Skeletal muscle cell (primary cell): ENCODE measurements at places on chromosomes 7 and 10.

GRCh38 chr7:96933067-96933645 is 72.2 kb upstream of the DLX6 start:
- DNase-seq = no peak

- peak; percentile 66 for DNase-seq
Observed at GRCh38 chr10:23314835-23315239, 29.8 kb downstream of the C10orf67 start.

- no peak for DNase-seq
Observed at GRCh38 chr7:18177815-18178660, 150.4 kb upstream of the PRPS1L1 start.

GRCh38 chr10:131222986-131223385 is 88.5 kb downstream of the TCERG1L start:
- DNase-seq = no peak

DNA sequence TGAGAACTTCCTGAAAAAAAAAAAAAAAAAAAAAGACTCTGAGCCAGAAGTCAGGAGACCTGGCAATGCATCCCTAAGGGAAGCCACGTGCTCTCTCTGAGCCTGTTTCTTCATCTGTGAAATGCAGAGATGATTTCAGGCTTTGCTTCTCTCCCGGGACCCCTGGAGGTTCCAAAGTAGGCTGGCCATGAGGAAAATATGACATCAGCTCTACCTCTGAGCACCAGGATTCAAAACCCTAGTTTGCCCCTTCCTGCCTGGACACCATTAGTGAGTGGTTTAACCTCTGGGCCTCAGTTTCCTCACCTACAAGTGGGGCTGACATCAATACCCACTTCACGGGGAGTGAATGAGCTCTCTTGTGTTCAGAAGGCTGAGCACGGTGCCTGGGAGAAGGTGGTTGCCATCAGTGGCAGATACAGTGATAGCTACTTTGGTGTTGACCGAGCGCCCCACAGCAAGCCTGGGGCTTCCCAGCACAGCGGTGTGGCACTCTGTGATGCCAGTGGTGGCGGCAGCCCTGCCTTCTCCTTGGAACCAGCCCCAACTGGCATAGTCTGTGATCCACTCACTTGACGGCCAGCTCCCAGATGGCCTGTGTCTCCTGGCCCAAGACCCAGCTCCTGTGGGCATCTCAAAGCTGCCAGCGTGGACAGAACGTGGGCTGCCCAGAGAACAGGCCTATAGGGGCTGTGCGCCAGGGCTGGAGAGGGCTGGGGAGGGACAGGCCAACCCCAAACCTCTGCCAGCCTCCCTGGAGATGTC is 153.1 kb upstream of the UNC5B start:
- DNase-seq = no peak

GRCh38 chr10:103638948-103639347 is 145.4 kb downstream of the NEURL1 start:
- no peak for DNase-seq

GRCh38 chr7:103115771-103116170 is 33.1 kb downstream of the NAPEPLD start:
- no peak for DNase-seq

GRCh38 chr10:93208717-93209464 is 135.2 kb downstream of the CYP26A1 start:
- no peak for DNase-seq

- no peak for DNase-seq
Observed at GRCh38 chr10:118259288-118259906, 82.7 kb downstream of the FAM204A start.

GRCh38 chr10:110967645-110968044 is 48.2 kb downstream of the SHOC2 start:
- no peak for DNase-seq

DNA sequence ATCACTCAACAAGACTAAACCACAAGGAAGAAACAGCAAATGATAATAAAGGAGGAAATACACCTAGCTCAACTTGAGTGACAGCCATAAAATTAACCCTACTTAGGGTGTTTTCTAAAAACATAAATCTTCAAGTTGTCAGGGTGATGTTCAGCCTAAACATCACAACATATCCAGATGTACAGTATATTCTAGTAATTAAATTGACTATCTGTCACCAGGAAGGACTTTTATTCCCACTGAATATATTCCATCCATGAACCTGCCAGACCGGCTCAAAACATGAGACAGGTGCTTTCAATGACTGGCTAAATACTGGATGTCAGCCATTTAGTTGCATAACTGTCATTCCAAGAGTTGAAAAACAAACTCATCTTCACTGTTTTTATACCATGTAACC is 298.1 kb upstream of the NEBL start:
- no peak for DNase-seq

DNA sequence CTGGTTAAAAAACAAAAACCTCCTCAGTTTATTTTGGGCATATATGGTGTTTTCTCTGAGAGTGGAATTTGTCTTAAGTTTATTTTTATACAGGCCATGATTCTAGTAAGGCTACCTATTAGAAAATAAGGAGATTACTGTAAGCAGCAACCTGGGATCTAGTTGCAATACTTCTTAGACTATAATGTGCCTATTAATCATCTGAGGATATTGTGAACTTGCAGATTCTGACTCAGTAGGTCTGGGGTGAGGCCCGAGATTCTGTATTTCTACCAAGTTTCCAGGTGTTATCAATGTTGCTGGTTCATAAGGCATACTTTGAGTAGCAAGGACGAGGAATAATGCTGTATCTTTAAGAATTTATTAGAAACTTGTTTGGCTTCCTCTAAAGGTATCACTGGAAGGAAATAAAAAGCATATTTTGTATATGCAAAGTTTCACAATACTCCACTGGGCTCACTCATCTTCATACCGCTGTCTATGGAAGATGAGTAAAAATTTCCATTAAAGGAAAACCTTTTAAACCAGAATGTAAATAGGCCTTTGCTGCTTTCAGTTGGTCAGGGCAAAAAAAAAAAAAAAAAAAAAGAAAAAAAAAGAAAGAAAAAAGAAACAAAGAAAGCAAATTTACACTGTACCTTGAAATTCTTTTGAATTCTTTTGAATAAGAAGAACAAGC is 105.8 kb downstream of the BMPER start:
- no peak for DNase-seq

DNA sequence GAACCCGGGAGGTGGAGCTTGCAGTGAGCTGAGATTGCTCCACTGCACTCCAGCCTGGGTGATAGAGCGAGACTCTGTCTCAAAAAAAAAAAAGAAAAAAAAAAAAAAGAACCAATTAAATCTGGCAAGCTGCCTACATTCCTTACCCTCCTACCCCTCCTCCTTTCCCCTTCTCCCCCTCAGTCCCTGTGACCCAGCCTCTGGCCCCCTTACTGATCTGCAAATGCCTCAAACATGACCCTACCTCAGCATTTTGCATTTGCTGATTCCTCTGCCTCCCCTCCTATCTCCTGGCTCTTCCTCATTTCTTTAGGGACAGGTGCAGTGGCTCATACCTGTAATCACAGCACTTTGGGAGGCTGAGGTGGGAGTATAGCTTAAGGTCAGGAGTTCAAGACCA is 19.3 kb downstream of the CDHR3 start:
- DNase-seq = no peak

DNA sequence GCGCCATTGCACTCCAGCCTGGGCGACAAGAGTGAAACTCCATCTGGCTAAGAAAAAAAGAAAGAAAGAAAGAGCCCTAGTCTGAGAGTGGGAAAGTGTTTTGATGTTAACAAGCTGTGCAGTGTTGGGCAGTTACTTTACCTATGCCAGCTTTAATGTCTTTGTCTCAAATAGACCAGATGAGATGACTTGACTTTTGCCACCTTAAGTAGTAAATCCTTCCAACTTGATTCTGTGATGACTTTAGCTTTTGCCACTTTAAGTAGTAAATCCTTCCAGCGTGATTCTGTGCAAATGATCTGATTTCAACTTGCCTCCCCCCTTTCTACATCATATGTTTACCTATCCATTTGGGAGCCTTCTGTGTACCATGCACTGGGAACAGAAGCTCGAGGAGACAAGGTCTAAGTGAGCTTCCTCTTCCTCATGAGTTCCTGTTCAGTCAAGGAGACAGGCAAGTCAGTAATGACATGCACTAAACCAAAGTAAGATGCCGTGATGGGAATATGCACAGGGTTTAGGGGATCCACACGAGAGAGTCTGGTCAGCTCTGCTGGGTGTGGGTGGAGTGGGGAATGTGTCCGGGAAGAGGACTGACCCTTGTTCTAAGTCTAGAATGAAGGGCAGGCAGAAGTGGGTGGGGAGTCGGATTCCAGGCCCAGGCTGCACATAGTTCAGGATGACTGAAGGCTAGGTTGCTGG is 17.2 kb downstream of the INPP5F start:
- DNase-seq = no peak

DNA sequence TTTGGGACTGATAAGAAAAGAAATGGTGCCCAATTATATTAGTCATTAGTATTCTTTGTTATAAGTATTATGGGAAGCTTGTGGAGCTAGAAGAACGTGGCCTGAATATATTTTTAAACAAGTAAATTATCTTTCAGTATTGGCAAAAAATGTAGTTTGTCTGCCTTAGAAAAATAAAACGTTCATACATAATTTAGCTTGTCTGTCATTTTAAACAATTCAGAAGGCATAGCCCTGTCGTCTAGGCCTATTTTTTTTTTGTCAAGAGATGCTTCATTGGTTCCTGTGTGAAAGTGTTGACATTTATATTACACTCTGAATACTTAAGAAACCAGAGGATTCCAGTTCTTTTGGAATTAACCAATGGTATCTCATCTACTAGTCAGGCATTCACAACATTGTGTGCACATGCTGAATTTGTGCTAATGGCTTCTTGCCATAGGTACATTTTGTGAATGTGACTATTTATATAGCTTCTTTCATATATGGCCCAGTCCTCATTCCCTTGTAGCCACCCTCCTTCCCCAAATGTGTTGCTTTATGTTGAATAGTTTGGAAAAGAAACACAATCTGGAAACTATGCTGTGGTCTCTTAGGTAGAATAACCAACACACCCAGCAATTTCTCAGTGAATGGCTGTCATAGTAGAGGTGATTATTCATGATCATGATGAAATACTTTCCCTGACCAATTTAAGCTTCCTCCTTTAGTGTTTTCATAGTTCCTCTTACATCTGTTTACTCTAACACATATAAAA is 435.8 kb downstream of the EXOC4 start:
- peak; percentile 55 for DNase-seq

DNA sequence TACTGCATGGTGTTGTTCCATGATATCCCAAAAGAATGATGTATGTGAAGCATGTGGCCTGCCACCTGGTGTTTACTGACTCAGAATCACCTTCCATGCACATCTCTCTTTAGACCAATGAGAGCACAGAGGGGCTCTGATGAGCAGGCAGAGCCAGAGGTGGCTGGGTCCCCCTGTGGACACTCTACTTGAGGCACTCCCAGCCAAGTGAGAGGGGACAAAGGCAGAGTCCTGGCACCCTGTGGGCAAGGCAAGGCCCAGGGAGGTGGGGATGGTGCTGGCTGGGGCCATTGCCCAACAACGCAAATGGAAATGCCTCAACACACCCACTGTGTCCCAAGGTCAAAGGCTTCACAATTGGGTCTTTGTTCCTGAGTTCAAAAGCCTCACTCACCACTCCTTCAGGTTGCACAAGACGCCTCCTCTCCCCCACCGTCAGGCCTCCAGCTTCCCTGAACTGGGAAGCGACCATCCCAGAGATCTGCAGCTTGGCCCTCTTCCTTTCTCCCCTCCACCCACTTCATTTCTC is 164.6 kb downstream of the NEURL1 start:
- DNase-seq = no peak

GRCh38 chr10:133379801-133380666 is 972 bp downstream of the PAOX start:
- no peak for DNase-seq

DNA sequence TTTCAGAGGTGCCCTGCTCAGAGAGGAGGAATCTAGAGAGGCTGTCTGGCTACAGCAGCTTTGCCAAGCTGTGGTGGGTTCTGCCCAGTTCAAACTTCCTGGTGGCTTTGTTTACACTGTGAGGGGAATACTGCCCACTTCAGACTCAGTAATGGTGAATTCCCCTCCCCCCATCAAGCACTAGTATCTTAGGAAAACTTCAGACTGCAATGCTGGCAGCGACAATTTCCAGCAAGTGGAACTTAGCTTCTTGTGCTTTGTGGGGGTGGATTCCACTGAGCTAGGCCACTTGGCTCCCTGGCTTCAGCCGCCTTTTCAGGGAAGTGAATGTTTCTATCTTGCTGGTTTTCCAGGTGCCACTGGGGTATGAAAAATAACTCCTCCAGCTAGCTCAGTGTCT is 42.8 kb downstream of the CYP2C8 start:
- no peak for DNase-seq

- peak; percentile 16 for DNase-seq
Observed at GRCh38 chr10:22230158-22230833, 12.5 kb upstream of the EBLN1 start.

DNA sequence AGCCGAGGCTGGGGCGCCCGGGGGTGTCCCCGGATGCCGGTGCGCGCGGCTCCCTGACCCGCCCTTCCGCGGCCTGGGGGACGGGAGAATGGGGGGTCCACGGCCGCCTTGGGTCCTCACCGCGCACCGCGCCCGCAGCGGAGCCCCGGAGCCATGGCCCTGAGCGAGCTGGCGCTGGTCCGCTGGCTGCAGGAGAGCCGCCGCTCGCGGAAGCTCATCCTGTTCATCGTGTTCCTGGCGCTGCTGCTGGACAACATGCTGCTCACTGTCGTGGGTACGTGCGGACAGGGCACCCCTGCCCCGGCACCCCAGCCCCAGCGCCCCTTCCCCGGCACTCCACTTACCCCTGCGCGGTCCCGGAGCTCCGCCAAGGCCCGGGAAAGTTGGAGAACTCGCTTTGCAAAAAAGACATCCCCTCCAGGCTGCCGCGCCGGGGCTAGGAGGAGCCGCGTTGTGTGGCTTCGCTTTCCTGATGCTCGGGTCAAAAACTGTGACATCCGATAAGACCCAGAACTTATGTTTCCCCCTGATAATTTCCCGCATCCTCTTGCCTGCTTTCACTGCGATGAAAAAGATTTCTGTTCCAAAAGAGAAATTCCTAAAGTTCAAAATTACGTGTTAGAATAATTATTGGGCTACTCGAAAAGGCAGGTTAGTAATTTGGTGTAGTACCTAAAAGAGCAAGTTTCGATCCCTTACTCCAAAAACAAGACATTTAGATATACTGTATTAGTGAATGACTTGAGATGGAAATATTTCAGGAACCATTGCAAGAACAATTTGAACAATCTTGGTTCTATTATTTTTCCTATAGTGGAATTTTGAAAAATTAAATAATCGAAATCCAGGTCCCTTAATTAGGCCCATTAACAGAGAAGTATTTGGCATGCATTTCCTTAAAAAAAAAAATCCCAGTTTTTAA is 888 bp downstream of the SLC18A2 start:
- no peak for DNase-seq

DNA sequence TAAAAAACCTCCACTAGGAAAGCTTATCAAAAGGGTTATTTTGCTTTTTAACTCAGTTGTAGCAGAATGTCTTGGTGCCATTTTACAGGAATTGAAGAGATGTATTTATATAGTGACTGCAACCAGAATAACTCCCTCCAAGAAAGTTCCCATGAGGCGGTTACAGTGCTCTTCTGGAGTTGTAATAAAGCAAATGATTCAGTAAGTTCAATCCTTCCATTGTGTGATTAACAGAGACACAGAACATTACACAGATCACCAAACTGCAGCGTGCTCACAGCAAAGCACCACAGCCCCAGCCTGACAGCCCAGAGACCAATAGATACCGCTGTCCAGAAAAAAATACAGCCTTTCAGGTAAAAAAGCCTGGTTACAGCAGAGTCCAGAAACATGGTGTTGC is 21.9 kb upstream of the CABCOCO1 start:
- no peak for DNase-seq

GRCh38 chr7:104979167-104979841 is 34.7 kb upstream of the KMT2E start:
- peak; percentile 93 for DNase-seq
